CD4-positive, CD25-positive, alpha-beta regulatory T cell (primary cell): ENCODE measurements at places on chromosomes 6 and 20. TPM values are rescaled to one million over a fixed set of nuclear protein-coding genes. Genes with fewer than 3 reads are reported as not detected.

Gene SLC32A1
- total RNA-seq: not detected

GRCh38 chr6:155106456-155107115 is 111.5 kb downstream of the TIAM2 start:
- no peak for DNase-seq

- peak; percentile 17 for DNase-seq
Observed at GRCh38 chr6:136582711-136583471, 32.7 kb upstream of the MAP7 start.

DNA sequence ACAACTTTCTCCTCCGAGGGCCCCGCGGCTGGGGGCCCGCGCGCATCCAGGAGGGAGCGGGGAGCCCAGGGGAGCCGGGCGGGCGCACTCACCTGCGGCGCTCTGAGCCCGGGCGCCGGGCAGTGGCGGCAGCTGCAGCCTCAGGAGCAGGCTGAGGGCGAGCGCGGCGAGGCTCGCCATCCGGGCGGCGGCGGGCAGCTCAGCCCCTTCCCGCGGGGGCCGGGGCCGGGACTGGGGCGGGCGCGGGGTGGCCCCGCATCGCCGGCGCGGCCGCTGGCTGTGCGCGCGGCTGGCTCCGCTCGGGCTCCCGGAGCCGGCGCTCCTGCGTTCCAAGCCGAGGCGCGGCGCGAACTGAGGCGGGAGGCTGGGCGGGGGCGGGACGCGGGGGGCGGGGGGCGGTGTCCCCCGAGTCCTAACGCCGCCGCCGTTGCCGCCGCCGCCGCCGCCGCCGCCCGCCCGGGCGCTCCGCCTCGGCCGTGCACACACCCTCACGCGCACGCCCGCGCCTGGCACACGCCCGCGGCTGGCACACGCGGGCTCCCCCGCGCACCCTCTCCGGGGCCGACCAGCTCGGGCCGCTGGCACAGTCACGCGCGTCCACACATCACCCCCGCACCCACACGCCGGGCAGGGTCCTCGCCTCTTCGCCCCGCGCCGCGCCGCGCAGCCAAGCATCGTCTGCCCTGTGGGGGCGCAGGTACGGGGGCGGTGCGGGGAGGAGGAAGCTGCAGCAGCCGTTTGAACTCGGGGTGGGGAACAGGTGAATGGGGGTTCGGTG is at the start of gene PTPRT:
Gene PTPRT (minus strand): TSS at position 353 of the 778 bp plus-strand sequence. CDS start 173 bp downstream, at position 180.
- DNase-seq: no peak

GRCh38 chr20:16806061-16806460 is 57.9 kb downstream of the OTOR start:
- DNase-seq: no peak

Gene DST
- 3.8 TPM for total RNA-seq

- peak; percentile 91 for DNase-seq
Observed at GRCh38 chr6:70566751-70567382, at the start of gene SDHAF4. Gene SDHAF4 (plus strand): TSS chr6:70566930. CDS start chr6:70566941, 11 bp downstream.

GRCh38 chr6:113921299-113921904 is 49.5 kb downstream of the HDAC2 start:
- no peak for DNase-seq

DNA sequence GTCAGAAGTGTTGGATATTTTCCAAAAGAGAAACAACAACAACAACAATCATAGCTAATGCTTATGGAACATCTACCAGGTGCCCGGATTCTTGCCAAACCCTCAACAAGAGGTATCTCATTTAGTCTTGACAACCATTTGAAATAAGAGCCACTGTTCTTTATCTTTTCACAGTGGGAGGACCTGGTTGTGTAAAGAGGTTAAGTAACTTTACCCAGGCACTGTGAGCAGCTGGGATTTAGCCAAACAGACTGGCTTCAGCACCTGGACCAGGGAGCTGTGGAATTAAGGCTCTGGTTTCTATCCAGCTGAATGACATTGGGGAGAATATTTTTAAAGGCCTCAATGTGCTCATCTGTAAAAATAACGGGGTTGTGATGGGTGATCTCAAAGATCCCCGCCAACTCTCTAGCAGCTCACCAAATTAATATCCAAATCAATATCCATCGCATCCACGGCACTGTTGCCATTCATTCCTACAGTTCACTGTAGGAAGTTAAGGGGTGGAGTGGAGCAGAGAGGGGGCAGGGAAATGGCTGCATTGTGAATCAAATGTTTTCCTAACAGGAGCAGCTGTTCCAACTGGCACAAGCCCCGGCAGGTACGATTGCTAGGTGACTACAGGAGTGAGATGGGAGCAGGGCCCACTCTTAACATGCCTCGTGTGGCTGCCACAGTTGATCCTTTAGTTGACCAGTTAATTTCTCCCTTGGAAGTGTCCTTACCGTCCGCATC is 61.8 kb downstream of the GCNT2 start:
- DNase-seq: no peak

Gene OR5V1
- not detected for total RNA-seq

Gene MAP7
- total RNA-seq: 0.72 TPM

DNA sequence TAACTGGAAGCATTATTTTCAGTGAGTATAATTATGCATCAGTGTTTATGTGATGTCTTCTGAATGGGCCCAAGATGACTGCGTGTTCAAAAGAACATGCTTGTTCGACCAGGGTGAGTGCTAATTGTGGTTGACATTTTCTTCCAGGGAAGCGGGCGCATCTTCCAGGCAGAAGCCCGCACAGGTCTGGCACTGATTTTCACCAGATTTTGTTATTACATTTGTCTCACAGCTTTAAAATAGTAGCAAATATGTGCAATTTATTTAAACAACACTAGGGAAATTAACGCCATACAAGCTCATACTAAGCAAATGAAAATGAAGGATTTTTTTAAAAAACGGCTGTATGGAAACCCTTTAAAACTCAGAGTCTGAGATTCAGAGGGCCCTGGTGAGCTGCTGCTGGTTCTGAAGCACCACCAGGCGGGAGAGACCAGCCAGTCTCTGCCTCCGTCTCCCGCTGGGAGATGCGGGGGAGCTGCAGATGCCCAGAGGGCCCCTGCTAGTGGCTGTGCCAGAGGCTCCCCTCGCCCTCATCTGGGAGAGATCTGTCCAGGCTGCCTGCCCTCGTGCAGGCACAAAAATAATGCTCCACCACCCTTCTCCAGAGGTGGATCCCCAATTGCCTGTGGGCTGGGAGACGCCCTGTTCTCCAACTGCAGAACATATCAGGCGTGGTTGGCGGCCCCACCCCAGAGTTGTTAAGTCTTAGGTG is 297.0 kb downstream of the TAF4 start:
- no peak for DNase-seq

DNA sequence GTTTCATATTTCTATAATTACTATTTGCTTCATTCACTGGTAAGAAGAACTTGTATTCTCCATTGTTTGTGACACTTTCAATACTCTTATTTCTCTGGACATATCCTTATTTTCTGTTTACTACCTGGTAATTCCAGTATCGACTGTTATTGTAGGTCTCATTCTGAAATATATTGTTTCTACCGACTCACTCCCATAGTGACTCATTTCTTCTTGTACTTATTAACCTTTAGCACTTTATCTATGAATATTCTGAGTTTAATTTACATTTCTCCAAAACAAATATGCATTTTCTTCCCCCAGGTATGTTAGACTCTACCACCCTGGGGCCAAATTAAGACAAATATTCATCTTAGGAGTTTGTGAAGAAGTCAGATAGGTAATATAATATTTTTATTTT is 164.5 kb upstream of the BTBD3 start:
- DNase-seq: no peak

GRCh38 chr6:131281471-131282270 is 146.4 kb downstream of the AKAP7 start:
- DNase-seq: peak; percentile 84

Gene PLG
- not detected for total RNA-seq

DNA sequence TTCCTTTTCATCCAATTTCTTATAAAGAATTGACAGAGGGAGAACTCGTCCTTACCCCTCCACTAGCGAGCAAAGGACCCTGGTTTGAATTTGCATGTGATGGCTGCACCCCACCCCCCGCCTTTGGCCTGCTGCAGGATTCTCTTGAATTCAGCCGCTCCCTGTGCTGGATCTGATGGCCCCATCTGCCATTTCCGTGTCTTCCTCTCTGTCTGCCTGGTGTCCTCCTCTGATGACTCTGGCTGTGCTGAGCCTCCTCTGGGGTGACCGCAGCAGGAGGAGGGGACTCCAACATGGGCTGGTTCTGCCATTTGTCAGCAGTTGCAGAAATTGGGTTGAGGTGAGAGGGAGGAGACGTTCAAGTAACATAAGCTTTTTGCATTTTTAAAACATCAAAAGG is 188.8 kb downstream of the DLL1 start:
- no peak for DNase-seq

- DNase-seq: no peak
Observed at GRCh38 chr6:16337295-16337975, 99.0 kb downstream of the GMPR start.
